GM18507 (cell line): ENCODE measurements at places on chromosomes 12 and 14.

- no peak for DNase-seq
Measured at GRCh38 chr12:120064054-120064940, 52.3 kb downstream of the RAB35 start.

DNA sequence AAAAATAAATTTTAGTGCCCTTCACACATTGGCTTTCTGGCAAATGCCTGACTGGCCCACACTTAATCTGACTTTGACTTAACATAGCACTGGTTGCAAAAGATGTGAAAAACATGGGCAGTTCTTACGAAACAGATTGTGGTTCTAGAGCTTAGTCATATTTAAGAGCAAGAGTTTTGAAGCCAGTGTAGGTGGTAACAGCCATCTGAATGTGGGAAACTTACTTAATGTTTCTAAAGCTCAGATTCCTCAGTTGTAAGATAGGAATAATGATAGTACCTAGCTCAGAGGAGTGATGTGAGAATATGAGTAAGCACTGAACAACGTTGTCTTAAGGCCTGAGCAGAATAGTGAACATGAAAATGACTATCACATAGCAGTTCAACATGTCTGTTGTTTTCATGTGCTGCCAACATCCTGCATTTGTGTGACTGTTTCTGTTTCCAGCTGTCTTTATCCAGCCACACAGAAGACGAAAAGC lies 262.7 kb downstream of the SYT1 start:
- DNase-seq: no peak

- DNase-seq: no peak
Measured at GRCh38 chr14:54194501-54194900, 202.3 kb upstream of the CDKN3 start.

DNA sequence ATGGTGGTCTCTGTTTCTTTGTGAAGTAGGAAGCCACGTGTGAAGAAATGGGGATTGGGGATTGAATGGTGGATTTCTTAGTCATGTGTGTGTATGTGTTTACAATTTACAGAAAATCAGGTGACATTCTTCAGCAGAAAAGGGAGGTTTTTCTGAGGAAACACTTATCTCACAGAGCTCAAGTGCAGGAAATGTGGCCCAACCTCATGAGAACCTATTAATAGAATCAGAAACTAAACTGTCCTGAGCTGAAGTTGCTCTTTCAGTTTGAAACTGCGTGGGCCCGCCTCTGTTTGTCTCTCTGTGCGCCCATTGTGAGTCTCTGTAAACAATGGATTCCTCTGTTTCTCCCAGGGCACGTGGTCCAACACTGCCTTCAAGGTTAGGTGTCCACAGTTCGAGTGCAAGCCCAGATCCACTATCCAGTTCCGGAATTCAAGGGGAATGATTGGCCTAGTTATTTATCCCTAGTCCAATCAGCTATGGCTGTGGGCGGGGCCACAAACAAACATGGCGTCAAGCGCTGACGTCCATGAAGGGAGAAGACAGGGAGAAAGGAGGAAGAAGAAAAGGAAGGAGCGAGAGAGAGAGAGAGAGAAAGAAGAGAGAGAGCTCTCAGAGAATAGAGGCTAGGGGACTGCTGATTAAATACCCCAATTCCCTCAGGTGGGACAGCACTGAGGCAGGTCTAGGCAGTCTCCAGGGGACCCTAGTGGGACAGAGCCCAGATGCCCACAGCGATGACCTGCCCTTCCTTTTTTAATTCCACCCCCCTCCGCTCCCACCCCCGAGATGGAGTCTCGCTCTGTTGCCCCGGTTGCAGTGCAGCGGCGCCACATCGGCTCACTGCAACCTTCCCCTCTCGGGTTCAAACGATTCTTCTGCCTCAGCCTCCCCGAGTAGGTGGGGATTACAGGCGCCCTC lies 31.4 kb upstream of the C12orf76 start:
- DNase-seq: peak; percentile 68

GRCh38 chr14:72380456-72380855 lies 448.2 kb downstream of the RGS6 start:
- DNase-seq: no peak

- DNase-seq: no peak
Measured at GRCh38 chr14:84850595-84850994, 679.3 kb upstream of the FLRT2 start.

DNA sequence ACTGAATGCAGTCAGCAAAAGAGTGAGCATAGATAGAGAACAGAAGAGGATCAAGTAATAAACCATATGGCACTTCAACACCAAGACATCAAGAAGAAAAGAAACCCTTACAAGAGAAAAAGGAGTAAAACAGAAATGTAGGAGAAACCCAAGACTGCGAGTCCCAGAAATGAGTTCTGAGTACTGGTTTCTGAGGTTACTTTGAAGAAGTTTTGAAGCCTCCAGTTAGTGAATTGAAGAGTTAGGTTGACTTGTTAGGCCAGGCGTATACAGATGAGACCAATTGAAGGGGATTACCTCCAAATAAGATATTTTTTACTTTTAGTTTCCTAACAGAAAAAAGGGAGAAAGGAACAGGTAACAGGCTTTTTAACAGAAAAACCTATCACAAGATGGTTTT lies 162.2 kb upstream of the SSTR1 start:
- DNase-seq: no peak

DNA sequence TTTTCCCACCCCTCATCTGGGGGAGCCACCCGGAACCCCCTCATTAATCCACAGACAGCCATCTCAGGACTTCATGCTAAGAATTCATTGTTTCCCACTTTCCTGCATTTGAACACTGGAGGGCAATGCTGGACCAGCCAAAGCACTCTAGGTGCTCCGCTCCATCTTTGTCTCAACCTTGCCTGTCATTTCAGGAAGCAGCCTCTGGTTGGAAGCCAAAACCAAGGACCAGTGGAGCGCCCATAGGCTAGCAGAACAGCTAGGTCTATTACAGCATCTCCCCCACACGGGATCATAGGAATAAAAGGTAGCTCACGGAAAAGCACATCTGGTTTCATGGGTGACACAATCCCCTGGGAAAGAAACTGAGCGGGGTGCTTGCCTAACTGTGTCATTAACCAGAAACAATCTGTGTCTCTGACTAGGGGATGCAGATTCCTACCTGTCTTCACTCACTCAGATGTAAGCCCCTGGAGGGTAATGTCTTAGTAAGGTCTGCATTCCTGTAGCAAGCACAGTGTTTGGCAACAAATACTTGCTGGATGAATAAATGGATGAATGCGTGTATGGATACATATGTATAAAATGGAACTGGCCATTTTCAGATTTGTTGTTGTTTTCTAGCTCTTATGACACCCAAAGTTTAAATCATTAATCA lies 197.0 kb downstream of the DAD1 start:
- peak; percentile 28 for DNase-seq
